ENCODE measurements at places on chromosomes 5 and 9. TPM values are rescaled to one million over a fixed set of nuclear protein-coding genes. Genes with fewer than 3 reads are reported as not detected.

- no peak for DNase-seq
These were observed 33.2 kb downstream of the SLC22A4 start for GRCh38 chr5:132327252-132327955.

TMEM252 gene
- total RNA-seq = not detected

DNA sequence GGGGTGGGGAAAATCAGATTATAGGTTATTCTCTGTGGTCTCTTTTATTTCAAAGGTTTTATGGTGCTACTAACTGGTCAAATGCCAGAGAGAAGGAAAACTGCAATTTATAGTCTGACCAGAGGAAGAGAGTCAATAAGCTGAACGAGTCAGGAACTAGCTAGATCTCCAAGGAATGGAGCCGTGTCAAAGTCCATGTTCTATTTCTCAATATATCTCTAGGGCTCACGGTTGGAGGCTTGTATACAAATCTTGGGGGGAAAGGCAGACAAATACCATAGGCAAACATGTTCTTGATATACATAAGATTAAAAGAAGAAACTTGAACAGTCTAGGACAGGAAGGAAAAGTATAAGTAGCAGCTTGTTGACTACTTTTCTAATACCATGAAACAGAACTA lies 627.1 kb downstream of the PDE4D start:
- no peak for DNase-seq

DNA sequence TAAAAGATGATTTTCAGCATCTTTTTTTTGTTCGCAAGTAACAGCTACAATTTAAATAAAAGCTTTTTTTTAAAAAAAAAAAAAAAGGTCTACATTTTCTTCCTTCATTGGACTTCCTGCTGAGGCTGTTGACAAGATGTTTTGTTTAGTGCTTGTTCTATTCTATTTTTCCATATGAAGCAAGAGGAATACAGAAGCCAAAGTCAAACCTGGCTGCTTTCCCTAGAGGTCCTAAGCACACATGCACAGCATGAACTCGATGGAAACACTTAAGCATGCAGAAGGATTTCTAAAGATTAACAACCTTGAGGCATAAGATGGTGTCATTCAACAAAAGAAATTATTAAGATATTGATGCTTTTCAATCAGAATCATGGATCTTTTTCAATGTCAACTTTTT lies 105.1 kb downstream of the ADCY2 start:
- no peak for DNase-seq

- DNase-seq = no peak
These were observed 862.4 kb upstream of the CDH9 start for GRCh38 chr5:27900761-27901160.

GRCh38 chr9:131714161-131714646 lies 25.7 kb downstream of the RAPGEF1 start:
- DNase-seq = peak; percentile 90

DNA sequence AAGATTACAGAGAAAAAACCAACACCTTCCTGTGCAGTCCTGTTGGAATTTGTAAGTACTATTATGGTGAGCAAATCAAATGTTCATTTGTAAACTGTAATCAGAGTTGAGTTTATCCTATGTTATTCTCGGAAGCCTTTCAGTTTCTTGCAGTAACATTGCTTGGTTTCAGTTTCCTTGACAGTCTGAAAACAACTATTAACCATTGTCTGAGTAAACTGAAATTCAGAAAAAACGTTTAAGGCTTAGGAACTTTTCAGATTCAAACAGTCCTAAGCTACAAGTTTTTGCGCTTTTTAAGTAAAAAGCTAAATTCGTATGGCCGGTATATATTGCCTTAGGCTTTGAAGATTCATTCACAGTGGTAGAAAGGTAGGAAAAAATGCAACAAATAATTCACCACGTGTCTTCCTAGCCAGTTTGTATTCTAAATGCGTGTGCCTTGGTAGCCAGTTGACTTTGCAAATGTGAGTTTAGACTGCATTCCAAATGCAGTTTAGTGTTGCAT lies 2.5 kb downstream of the GPBP1 start:
- DNase-seq = no peak

C5orf58 gene
- total RNA-seq = not detected

THOC3 gene
- total RNA-seq = 17.4 TPM

DNA sequence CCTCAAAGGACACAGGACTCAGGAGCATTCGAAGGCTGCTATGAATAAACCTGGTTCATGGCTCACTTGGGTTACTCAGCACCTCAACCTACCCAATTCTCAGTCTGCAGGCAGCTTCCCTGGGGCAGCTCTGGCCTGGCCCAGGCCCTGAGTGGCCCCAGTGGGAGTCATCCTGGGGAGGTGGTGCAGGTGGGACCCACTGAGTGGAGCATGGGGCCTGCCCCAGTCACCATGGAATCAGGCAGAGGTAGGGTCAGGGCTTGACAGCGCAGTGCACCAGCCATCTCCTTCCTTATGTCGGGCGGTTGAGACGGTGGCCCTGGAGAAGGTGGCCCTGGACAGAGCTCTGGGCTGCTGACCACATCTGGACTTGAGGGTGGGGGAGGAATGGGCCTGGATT lies 19.2 kb downstream of the PLEKHG4B start:
- no peak for DNase-seq

GRCh38 chr9:134814598-134815215 lies 65.9 kb upstream of the FCN2 start:
- DNase-seq = no peak

DNA sequence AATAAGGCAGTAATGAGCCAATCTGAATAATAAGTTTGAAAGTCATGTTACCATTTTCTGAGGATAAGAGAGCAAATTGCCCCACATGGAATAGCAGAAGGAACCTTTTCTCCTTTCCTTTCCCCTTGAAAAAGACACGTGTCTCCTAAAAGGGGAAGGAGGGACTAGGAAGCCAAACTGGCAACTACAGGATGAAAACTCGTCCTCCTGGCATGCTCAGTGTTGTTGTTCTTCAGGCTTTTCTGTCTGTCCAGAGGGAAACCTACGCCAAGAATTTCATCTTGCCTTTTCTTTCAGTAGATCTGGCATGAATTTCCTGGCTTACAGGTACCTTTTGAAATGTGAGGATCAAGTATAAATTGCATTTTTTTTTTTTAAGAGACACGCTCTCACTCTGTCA lies 355.9 kb upstream of the TLE4 start:
- no peak for DNase-seq

IL13 gene
- total RNA-seq = not detected

OR1Q1 gene
- total RNA-seq = not detected

GRCh38 chr9:35976726-35977125 lies 18.8 kb upstream of the OR2S2 start:
- no peak for DNase-seq

DNA sequence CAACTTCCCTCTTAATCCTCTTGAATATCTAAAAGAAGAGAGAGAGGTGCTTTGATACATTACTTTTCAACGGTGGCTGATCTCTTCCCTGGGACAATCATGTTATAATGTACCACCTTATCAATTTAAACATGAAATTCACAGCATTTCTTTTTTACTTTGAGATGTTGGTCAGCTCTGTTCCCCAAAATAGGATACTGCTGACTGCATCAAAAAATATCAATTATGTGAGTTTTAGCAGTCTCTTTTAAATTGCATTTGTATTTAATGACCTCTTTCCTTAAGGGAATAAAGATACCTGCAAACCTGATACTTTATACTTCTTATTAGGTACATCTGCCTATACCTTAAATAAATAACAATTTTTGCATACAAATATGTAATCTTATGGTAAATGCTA lies 58.4 kb upstream of the MARCHF11 start:
- DNase-seq = no peak

DNA sequence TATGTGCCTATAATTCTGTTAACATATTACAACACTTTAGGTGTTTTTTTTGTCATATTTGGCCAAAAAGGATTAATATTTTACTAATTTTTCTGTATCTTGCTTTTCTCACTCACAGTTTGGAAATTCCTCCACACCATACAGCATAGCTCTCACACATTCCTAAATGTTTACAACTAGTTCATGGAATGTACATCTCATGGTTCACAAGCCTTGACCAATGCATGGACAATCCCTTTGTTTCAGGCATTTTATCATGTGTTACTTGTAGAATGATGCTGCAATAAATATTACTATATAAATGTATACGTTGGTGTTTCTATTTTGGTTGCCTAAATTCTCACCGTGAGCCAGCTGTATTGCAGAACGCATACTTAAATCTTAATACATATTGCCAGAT lies 80.5 kb upstream of the SPATA31C2 start:
- no peak for DNase-seq

GNA14 gene
- total RNA-seq = 29.2 TPM

DNA sequence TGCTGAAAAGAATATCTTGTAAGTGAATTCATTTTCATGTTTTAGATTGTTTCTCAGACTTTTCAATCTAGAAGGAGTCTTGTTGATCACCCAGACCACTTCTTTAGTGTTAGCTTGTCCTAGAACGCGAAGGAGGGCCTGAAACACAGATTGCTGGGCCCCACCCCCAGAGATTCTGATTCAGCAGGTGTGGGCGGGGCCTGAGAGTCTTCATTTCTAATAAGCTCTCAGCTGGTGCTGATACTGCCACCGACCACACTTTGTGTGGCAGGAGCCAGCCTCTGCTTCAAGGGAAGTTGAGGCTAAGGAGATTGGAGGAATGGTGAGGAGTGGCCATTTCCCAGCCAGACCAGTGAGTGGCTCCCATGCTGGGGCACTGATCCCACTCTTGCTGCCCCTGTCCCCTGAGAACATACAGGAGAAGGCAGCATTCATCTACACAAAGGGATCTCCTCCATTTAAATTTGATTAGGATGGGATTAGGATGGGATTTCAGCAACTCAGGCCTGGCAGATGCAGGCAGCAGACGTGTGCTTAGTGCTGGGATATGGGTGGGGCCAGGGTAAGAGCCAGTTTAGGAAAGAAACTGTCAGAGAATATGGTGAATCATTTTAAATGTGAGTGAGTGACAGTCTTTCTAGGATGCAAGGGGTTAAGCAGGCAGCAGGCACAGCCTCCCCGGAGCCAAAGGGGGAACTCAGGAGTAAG lies 35.9 kb downstream of the ZNF618 start:
- no peak for DNase-seq

DNA sequence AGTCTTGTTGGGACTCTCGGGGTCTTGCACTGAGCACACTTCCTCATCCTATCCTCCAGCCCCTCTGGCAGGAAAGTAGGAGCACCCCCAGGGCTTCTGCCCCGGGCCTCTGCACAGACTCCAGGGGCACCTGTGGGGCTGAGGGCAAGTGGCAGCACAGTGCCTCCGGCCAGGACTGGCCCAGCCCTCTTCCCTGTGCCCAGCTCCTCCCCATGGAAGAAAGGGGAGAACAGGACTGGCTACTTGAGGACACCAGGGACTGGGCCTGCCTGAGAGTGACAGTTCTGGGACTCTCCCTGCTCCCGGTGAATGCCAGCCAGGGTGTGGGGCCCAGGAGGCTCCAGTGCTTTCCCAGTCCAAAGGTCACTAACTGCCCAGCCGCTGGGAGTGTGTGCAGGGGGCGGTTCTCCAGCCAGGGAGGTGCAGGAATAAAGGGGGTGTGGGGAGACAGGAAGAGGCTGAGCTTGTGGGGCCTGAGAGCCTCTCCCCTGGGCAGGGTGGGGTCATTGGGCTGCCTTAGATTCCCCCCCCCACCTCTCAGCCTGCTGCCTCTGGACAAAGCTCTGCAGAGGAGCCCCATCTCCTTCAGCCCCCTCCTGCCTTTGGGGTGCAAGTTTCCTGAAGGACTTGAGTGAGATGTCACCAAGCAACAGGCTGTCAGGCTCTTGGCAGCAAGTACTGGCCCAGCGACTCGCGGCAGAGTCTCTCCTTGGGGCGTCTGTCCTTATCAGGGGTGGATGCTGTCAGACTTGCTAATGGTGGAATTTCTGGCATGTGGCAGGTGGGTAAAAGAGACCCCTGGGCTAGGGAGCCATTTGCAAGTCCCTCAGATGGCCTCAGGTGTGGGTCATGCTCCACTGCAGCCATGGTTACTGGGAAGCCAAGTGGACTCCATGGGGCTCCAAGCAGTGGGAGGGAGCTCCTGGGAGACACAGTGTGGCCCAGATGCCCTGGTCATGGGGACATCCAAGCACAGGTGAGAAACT lies 19.1 kb upstream of the JADE2 start:
- peak; percentile 75 for DNase-seq

DNA sequence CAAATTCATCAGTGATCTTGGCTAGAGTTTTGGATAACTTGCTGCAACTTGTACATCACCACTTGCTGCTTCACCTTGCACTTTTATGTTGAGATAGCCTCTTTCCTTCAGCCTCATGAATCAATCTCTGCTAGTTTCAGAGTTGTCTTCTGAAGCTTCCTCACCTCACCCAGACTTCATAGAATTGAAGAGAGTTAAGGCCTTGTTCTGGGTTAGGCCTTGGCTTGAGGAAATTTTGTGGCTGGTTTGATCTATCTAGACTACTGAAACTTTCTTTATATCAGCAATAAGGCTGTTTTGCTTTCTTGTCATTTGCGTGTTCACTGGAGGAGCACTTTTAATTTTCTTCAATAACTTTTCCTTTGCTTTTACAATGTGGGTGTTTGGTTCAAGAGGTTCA lies 12.8 kb downstream of the FER start:
- no peak for DNase-seq

GRCh38 chr5:115578657-115579056 lies 23.6 kb downstream of the TICAM2 start:
- DNase-seq = no peak

GRCh38 chr5:122392824-122393223 lies 80.8 kb downstream of the SNCAIP start:
- no peak for DNase-seq

DNA sequence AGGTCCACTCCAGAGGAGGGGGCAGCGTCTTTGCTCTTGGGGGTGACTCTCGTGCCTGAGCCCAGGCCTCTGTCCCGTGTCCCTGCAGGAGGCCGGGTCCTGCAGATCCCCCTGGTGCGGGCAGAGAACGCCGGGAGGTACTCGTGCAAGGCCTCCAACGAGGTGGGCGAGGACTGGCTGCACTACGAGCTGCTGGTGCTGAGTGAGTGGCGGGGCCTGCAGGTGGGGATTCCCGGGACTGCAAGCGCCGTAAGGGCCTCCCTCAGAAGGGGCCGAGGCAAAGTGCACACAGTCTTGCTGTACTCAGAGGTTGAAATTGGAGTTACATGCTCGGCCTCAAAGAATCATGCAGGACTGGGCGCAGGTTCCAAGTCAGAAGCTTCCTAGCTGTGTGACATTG lies 62.7 kb upstream of the ASS1 start:
- DNase-seq = no peak

NEUROG1 gene
- not detected for total RNA-seq

DNA sequence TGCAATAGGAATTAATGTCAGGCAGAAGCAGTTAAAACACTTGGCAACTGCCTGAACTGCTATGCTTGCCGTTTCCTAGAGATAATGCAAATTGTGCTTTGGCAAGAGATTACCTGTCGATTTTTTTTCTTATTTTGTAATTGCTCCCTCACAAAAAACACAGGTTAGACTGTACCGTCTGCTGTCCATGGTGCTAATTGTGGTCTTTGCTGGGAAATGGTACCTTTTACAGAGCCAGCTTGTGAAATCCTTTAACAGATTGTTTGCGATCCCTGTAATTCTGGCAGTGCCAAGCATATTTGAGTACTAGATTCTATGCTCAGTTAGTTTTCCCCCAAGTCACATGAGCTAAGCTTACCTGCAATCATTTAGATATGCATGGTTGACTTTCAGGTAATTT lies 2125.8 kb upstream of the WWC1 start:
- no peak for DNase-seq

CTNNAL1 gene
- 40.7 TPM for total RNA-seq
